Coronary artery (tissue), 2 donors: ENCODE measurements at places on chromosomes 6 and 20.

- no peak for DNase-seq
Measured at GRCh38 chr6:117653949-117654348, 21.3 kb upstream of the NUS1 start.

DNA sequence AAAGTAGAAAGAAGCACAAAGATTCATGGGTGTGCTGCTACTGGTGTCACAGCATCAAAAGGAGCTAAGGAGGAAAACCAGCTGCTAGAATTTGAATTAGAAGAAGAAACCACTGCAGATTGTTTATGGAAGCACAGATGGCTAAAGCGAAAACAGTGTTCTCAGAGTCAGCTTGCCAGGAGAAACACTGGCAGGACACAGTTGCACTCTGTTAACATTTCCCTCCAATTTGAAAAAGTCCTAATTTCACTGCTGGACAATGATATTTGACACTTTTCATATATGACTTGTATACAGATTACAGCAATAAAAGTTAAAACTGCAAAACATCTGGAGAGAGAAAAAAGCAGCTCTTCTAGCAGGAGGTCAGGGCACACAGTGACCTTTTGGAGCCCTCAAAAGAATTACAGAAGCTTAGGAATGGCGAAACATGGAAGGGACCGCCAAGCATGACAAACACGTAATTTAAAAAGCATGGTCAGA, 314.5 kb downstream of the COL12A1 start:
- no peak for DNase-seq

DNA sequence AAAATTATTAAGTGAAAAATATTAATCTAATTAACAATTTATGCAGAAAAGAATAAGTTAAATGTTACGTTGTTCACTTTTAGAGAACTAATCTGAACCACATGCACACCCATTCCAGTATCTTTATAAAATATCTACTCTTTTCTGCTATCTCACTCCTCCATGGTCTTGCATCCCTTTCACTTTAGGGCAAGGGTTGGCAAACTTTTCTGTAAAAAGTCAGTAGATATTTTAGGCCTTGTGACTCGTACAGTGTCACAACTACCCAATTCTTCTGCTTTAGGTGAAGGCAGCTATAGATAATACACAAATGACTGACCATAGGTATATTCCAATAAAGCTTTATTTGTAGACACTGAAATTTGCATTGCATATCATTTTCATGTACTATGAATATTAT, 39.7 kb upstream of the SUPT3H start:
- DNase-seq = no peak

GRCh38 chr6:161013695-161014094, 22.1 kb downstream of the MAP3K4 start:
- no peak for DNase-seq

- DNase-seq = no peak
Measured at GRCh38 chr6:56214041-56214702, 33.2 kb downstream of the COL21A1 start.
